ENCODE measurements at places on chromosomes 6 and 20. TPM values are rescaled to one million over a fixed set of nuclear protein-coding genes. Genes with fewer than 3 reads are reported as not detected.

The PERP gene
- total RNA-seq = 49.6 TPM

The NCOA6 gene
- total RNA-seq = 19.8 TPM

The HRH3 gene
- not detected for total RNA-seq

The BEND3 gene
- 3.3 TPM for total RNA-seq

The PLCB4 gene
- 13.0 TPM for total RNA-seq

The MYLIP gene
- total RNA-seq = 3.1 TPM

The NKAIN4 gene
- 6.4 TPM for total RNA-seq

The EFCAB8 gene
- total RNA-seq = not detected

The ACTL10 gene
- not detected for total RNA-seq

The TCFL5 gene
- 4.0 TPM for total RNA-seq

The STMND1 gene
- not detected for total RNA-seq

The NRN1 gene
- 0.50 TPM for total RNA-seq

The PRR18 gene
- not detected for total RNA-seq

The BMP5 gene
- not detected for total RNA-seq

The WFDC5 gene
- not detected for total RNA-seq

The PRSS16 gene
- 2.7 TPM for total RNA-seq

The MEP1A gene
- not detected for total RNA-seq

The ASIP gene
- total RNA-seq = not detected

The ULBP2 gene
- 4.2 TPM for total RNA-seq

Data from A549 treated with RU486 at 1 μM for 4 hours (cell line).